SJSA1 (cell line): ENCODE measurements at places on chromosomes 1 and 21.

- DNase-seq, result no peak
These were observed 308.8 kb downstream of the KIF26B start for GRCh38 chr1:245463392-245464165.

GRCh38 chr1:36040238-36040637, 43.7 kb upstream of the TEKT2 start:
- no peak for DNase-seq

DNA sequence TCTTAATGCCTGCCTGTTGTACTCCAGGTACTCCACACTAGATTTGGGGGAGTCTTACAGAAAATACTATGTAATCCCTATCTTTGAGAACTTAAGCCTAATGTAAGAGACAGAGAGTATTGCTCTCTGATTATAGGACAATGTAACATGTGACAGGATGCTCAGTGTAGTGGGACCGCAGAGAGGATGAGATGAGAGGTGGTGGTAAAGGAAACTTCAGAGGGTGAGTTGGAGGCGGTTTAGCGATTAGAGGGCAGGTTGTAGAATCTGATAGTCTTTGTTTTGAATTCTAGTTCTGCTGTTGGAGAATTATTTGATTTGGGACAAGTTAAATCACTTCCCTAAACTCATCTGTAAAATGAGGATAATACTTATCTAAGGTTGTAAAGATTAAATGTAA, 5.4 kb downstream of the SOAT1 start:
- no peak for DNase-seq

DNA sequence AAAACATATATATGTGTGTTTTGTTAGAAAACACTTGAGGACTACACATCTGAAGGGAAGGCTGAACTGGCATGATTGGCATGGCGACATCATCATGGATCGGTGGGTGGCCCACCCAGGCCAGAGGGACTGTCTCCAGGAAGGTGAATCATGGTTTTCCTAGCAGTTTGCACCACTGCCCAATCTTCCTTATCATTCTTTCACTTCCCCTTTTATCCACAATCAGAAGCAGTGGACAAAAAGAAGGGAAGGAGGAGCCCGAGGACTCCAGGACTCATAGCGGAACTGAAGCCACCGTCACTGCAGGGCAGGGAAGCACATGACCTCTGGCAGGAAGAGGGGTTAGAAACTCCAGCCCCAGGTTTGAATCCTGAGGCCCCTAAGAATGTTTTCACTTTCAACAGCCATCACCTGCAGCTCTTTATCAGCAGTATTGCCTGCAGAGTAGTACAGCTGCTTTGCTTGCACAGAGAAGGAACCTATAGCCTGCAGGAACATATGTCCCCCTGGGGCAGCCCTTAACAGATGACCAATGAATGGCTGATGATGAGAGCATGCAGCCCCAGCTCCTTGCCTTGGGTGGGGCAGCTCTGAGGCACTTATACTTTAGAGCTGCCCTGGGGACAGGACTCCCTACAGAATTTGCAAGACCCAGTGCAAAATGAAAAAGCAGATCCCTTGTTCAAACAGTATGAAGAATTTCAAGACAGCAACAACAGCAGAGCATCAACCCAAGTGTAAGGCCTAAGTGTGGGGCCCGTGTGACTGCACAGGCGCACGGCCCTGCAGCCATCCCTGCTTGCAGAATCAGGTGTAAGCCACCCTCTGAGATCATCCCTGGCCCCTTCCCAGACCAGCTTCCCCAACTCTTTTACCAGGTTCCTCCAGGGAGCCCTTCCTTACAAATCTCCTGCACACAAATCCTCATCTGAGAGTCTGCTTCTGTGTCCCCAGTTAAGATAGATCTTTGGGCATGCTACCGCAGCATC, 241.8 kb upstream of the IRF2BP2 start:
- peak; percentile 89 for DNase-seq

- DNase-seq, result no peak
These were observed 15.4 kb downstream of the HDAC1 start for GRCh38 chr1:32307324-32307723.

DNA sequence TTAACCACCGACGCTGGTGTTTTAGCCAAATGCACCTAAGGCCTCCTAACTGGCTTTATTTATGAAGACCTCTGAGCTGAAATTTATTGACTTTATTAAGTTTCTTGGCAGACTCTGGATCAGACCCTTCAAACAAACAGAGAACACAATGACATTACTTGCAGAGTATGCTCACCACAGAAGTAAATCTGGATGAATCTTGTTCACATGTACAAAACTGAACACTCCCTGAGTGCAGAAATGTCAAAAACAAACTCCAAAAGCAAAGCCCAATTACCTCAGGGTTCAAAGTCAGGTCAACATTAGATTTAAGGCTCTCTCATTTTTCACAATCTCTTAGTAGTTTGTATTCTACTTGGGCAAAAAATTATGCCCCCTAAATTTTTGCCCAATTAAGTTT, 218.6 kb downstream of the SLC45A1 start:
- DNase-seq, result no peak

DNA sequence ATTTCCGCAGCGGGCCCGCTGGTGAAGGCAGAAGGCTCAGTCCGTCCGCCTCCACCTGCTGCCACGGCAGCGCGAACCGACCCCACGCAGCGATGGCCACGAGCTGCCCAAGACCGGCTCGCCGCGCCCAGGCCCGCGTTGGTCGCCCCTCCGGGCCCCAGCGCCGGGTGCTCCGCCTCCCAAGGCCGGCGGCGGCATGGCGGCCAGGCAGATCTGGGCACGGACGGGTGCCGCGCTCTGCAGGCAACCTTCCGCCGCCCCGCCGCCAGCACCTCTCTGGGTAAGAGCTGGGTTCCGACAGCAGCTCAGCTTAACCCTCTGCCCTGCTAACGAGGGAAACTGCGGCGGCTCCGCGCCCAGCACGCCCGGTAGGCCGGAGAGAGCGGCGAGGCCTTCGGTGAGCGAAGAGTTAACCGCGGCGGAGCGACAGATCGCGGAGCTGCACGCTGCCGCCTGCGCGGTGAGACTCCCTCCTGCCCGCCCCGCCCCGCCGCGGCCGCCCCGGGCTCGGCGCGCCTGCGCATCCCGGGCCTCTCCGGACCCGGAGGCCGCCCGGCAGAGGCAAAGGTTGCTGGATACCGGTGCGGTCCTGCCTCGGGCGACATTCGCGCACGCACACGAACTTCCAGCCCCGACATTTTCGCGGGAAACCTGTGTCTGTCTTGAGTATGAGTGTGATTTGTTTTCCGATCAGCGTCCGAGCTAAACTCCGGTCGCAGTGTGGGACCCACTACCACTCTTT, at the start of gene C1orf53:
C1orf53 (plus strand) TSS at position 177 of the 742 bp plus-strand sequence; CDS start at position 197, 20 bp downstream.
- DNase-seq, result peak; percentile 85

DNA sequence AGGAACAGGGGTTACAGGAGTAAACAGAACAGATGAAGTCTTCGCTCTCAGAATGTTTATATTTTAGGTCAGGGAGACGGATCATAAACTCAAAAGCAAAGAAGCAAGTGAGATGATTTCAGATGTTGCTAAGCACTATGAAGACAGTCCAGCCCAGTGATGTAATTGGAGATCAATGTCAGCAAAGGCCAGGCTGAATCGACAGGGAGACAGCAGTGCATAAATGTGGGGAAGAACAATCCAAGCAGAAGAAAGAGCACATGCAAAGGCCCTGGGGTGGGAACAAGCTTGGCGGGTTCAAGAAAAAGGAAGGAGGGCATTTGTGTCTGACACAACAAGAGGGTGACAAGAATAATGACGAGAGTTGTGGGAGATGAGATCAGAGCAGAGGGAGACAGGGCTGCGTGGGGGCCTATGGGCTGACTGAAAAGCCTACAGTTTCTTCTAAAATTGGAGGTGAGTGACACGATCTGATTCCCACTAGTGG, 47.0 kb downstream of the TAS1R2 start:
- no peak for DNase-seq

DNA sequence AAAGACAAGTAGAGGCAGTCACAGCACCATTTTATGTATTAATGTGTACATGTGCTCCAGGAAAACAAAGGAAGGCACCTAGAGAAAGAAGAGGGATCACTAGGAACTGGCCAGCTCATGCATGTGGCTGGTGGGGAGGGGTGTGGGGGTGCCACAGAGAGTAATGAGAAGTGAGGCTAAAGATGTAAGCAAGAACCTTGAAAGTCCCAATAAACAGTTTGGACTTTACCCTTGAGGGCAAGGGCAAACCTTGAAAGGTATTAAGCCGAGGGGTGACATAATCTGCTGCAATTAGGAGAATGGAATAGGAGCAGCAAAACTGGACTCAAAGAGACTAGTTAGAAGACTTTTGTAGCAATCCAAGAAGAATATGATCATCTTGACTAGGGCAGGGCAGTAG, 51.5 kb downstream of the ERI3 start:
- no peak for DNase-seq

- DNase-seq, result no peak
These were observed 391.0 kb downstream of the OMA1 start for GRCh38 chr1:58155418-58156123.

GRCh38 chr21:35410656-35411055, 361.6 kb upstream of the RUNX1 start:
- DNase-seq, result no peak

- DNase-seq, result no peak
These were observed 26.4 kb downstream of the AGO4 start for GRCh38 chr1:35834218-35834617.

DNA sequence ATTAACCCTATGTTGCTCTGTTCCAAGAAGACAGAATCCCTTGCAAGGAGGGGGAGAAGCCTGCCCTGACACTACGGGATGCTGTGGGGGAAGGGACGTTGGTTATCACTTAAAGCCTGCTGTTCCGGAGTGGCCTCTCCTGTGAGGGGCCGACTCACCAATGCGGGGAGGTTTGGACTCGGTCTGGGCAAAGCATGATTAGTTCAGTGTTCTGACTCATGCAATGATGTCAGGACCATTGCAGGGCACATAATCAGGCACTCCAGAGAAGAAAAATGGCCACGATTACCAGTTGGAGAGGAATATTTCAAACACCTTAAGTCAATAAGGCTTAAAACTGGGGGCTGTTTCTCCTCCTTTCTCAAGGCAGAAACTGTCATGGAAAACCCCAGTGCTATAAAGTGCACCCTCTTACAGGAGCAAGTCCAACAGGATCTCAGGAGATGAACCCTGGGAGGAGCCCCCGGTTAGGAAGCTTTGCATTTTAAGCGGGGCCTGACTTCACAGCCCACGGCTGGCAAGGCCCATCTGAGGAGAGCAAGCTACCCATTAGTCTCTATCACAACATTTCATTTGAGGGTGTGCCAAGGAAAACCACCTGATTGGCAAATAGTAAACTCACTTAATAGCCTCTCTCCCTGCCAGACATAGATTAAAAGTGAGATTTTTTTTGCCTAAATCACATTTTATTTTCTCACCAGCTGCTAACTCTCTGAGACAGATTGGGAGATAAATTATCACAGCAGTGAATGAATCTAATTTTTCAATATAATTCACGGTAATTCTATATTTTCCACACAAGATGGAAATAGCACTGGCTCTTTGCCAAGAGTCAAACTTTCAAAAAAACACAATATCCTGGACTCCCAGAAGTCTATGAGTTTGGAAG, 202.5 kb downstream of the C1orf94 start:
- DNase-seq, result no peak

DNA sequence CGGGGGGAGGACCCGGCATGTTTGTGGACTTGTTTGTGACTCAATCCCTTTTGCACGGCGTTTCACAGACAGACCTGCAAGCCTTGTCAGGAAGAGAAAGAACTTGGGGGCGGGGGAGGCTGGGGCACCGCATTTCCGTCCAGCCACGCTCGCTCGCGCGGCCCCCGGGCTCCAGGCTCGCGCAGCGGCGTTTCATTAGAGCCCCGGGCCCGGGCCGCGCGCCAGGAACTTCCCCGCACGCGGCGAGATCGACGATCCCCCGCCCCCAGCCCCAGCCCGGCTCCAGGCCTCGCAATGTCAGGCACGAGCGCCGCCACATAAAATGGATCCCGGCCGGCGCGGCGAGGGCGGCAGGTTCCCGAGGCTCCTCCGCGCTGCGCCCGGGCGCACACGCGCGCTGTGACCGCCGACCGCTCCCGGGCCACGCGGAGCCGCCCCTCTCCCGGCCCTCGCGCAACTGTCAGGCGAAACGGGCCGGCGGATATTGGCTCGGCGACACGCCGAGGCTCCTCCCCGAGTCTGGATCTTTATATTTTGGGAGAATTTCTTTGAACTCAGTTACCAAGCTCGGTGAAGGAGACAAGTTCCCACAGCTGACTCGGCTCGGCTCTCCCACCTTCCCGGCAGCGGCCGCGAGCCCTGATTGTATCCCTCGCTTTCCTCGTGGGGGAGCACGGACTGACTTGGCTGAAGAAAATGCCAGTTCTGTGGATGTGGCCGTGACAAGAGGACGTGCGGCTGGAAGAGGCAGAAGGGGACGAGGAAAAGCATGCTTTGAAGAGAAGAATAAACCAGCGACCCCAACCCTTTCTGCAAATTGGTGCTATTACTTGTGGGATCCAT, at the start of gene KIF26B:
KIF26B (plus strand) TSS at position 557 of the 843 bp plus-strand sequence. CDS start 440 bp downstream, outside the sequence.
- DNase-seq, result peak; percentile 71

- DNase-seq, result peak; percentile 39
These were observed 30.0 kb downstream of the ZMYM4 start for GRCh38 chr1:35298464-35298863.

GRCh38 chr1:26583646-26584485, 54.3 kb downstream of the RPS6KA1 start:
- no peak for DNase-seq

GRCh38 chr1:226733304-226733703, 5.8 kb downstream of the ITPKB start:
- DNase-seq, result no peak

GRCh38 chr1:70188522-70188921, 16.9 kb downstream of the LRRC40 start:
- no peak for DNase-seq

- DNase-seq, result no peak
These were observed 126.1 kb upstream of the KIAA1614 start for GRCh38 chr1:180786624-180787023.

GRCh38 chr1:16254263-16254928, 17.4 kb upstream of the CPLANE2 start:
- no peak for DNase-seq

DNA sequence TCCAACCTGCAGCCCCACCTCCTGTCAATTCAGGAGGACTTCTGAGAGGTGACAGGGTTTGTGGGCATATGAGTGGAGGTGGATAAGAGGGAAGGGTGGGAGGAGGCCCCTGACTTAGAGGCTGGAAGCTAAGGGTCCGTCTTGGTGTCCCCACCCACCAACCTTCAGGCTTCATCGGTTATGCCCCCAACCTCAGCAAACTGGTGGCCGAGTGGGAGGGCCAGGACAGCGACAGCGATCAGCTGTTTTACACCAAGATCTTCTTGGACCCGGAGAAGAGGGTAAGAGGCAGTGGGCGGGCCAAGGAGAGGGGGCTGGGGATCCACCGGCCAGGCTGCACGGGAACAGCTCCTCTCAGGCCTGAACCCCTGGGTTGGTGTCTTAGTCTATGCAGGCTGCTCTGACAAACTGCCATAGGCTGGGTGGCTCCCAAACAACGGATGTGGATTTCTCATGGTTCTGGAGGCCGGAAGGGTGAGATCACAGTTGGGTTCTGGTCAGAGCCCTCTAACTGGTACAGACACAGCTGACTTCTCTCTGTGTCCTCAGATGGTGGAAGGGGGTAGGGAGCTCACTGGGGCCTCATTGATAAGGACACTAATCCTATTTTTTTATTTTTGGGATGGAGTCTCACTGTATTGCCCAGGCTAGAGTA, 18.1 kb downstream of the PLOD1 start:
- no peak for DNase-seq

GRCh38 chr1:27179379-27179778, 24.5 kb upstream of the SLC9A1 start:
- no peak for DNase-seq

GRCh38 chr1:54547601-54548388, at the start of gene ACOT11:
Gene ACOT11, plus strand, starts transcription at chr1:54548228. Its CDS starts 82 bp downstream, at chr1:54548310.
- DNase-seq, result peak; percentile 43

- no peak for DNase-seq
These were observed 159.6 kb upstream of the COL6A1 start for GRCh38 chr21:45821998-45822397.

- peak; percentile 78 for DNase-seq
These were observed 9.2 kb upstream of the GALE start for GRCh38 chr1:23809751-23810171.

GRCh38 chr1:238450976-238451375, 560.3 kb upstream of the ZP4 start:
- no peak for DNase-seq
